ENCODE measurements at places on chromosomes 6 and 20. TPM values are rescaled to one million over a fixed set of nuclear protein-coding genes. Genes with fewer than 3 reads are reported as not detected.

ACOT8 gene
- 23.9 TPM for total RNA-seq

TP53INP2 gene
- total RNA-seq = 3.6 TPM

ARFGEF3 gene
- total RNA-seq = 8.9 TPM

EYS gene
- total RNA-seq = not detected

MRPS26 gene
- total RNA-seq = 46.5 TPM

BMP5 gene
- total RNA-seq = not detected

TMEM181 gene
- 41.7 TPM for total RNA-seq

VWA7 gene
- total RNA-seq = 1.00 TPM

TMEM74B gene
- 0.36 TPM for total RNA-seq

SULF2 gene
- 540 TPM for total RNA-seq

ZBTB46 gene
- 1.7 TPM for total RNA-seq

HLA-DRB1 gene
- total RNA-seq = 0.21 TPM

PNPLA1 gene
- 0.36 TPM for total RNA-seq

CASS4 gene
- total RNA-seq = 0.64 TPM

HDGFL1 gene
- total RNA-seq = not detected

TCP11 gene
- total RNA-seq = under 0.01 TPM

PLG gene
- not detected for total RNA-seq

PROKR2 gene
- total RNA-seq = not detected

POM121L2 gene
- total RNA-seq = not detected

CDSN gene
- total RNA-seq = 10.9 TPM

KHDC1 gene
- 0.68 TPM for total RNA-seq

HTR1E gene
- not detected for total RNA-seq

ADGRG6 gene
- total RNA-seq = 13.0 TPM

ABCF1 gene
- 70.8 TPM for total RNA-seq

MOXD1 gene
- total RNA-seq = 0.07 TPM

All from nasal cavity respiratory epithelium epithelial cell of viscerocranial mucosa (primary cell).